Activated T-cell treated with anti-CD3 and anti-CD28 coated beads, Interleukin-2, amount 50 U/mL, for 1 hour (primary cell): ENCODE measurements at places on chromosomes 12 and 14.

- peak; percentile 70 for DNase-seq
These were observed 5.8 kb upstream of the SLC48A1 start for GRCh38 chr12:47767216-47767724.

DNA sequence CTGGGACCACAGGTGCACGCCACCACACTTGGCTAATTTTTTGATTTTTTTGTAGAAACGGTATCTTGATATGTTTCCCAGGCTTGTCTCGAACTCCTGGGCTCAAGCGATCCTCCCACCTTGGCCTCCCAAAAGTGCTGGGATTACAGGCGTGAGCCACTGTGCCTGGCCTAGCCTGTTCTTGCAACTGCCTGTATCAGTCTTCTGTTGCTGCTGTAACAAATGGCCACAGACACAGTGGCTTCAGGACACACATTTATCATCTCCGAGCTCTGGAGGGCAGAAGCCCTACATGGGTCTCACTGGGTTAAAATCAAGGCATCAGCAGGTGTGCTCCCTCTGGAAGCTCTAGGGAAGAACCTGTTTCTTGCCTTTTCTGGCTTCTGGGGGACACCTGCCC is 79.9 kb upstream of the NCOR2 start:
- no peak for DNase-seq

DNA sequence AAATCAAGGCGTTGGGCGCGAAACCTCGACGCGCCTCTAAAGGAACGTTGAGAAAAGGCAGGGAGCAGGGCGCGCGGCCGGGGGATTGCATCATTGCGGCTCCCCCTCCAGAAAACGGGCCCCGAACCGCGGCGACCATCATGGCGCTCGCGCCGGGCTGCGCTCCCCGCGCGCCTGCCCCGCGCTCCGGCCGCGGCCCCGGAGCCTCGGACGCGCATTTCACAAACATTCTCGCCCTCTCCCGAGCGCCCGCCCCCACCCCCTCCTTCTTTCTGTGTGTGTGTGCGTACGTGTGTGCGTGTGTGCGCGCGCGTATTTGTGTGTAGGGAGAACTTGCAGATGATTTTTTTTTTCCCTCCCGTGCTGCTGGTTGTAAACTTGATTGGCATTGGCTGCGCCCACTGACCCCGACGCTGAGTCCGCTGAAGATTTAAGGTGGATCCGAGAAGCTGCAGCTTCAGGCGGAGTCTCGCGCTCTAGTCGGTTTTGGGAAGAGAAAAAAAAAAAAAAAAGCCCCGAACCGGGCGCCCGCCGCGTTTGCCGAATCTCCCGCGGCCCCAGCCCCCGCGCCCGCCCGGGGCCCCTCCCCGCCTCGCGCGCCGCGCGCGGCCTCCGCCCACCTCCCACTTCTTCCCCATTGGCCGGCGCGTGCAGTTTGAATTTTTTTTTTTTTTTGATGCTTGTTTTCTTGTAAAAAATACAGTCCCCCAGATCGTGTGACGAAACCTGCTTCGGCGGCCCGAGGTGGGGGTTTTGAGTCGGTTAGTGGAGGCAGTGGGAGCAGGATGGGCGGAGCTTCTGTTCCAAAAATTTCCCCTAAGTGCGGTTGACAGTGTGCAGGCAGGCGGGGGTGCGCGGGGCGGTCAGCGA is 8.2 kb downstream of the CDKN1B start:
- peak; percentile 87 for DNase-seq

DNA sequence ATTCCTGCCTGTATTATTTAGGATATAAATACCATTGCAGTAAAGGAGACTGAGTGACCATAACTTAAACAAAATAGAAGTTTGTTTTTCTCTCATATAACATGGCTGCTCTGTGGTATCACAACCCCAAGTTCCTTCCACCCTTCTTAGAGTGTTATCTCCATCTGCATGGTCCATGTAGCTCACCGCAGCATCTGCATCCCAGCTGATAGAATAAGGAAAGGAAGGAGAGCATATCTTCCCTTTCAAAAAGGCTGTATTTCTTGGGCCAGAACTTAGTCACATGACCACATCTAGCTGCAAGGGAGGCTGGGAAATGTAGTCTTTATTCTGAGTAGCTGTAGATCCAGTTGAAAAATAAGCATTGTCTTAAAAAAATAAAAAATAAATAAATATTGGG is 184.8 kb upstream of the NUDT4 start:
- no peak for DNase-seq

- no peak for DNase-seq
These were observed 21.5 kb downstream of the SUDS3 start for GRCh38 chr12:118397708-118398440.

DNA sequence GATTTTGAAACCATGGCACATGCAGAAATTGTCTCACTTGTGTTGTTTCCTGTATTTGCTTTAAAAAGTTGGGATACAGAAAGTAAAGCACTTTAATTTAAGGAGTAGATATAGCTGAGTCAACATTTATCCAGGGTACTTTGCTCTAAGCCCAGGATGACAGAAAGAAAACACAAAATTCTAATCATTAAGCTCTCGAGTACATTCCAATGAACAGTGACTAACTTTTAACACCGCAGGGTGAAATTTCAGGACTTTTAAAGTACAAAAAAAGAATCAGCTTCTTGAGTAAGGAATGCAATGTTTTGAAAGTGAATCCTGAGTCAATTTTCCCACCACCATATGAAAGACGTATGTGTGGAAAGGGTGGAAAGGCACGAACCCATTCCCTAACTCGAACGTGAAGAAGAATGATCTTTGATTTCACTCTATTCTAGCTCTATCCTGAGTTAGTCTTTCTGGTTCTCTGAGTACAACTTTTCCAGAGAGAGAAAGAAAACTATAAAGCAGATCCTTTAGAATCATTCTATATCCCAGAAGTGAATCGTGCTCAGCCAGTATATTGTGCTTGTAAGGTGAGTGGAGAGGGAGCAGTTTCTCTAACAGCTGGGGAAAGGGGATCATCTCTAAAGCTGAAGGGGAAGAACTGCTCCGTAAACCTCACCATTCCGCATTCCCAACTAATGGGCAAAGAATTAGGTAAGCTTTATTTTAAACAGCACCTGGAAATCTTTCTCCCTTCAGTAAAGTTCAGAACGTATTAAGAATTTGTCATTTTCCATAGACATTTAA is 779.0 kb upstream of the FLRT2 start:
- DNase-seq = no peak

DNA sequence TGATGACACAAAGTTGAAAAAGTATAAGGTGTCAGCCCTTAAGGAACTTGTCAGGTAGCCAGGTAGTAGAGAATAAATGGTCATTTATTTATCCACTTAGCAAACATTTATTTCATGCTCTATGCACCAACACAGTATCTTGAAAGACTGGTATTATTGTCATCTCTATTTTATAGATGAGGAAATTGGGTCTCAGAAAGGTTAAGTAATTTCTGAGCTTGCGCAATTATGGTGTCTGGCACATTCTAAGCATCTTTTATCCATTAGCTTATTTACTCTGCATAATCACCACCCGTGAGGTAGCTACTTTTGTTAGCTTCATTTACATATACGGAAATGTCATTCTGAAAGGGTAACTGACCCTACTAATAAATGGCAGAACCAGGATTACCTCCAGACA is 2.5 kb upstream of the UTP20 start:
- no peak for DNase-seq

DNA sequence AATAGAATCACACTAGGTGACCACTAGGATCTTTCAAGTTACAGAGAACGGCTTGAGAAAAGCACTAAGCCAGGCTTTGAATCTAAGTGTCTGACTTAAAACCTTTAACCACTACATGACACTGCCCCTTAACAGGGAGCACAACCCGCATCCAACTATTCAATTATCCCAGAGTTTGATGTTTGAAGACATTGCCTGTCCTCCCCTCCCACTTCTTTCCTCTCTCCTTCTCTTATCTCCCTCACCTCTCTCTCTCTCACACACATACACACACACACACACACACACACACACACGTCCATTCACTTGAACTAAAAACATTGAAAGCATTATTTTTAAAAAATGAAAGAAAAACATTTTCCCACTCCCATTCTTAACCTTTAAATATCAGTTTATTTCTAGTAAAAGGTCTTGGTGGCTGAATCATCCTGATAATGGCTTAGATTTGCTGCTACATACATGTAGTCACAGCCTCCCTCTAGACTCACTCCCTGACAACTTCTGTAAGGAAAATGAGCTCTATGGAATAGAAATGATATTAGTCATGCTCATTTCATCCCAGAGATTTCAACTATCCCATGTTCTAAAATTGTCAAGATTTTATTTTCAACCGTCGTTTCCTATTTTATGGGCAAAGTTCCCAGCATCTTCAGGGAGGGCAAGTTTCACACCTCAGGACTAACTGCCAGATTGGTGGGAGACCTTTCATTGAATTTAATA is 53.5 kb upstream of the RAP1B start:
- no peak for DNase-seq

GRCh38 chr12:80512781-80513180 is 68.7 kb downstream of the PTPRQ start:
- DNase-seq = no peak

GRCh38 chr12:45669792-45670191 is 59.7 kb upstream of the ARID2 start:
- no peak for DNase-seq

- no peak for DNase-seq
These were observed 2.8 kb upstream of the TSPAN8 start for GRCh38 chr12:71160585-71160984.

GRCh38 chr14:67574156-67574555 is 25.9 kb downstream of the PIGH start:
- no peak for DNase-seq

DNA sequence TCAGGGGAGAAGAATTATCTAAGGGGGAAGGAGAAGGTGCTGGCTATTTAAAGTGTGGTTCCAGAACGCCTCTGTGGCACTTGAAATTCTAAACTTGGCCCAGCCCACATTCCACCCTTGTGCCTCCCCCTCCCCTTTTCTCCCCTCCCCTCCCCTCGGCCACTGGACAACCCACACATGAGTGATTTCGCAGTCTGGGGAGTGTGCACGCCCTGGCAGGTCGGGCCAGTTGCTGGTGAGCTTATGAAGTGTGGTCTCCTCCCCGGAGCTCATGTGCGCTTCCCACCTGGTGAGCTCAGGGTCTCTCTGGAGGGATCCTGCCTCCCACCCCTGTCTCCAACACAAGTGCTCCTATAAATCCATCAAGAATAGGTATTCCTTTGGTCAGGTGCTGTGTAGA is at the start of gene SLC6A13:
Gene SLC6A13, minus strand, starts transcription at position 20 of the 400 bp plus-strand sequence. CDS start 2,784 bp downstream, outside the sequence.
- no peak for DNase-seq

- no peak for DNase-seq
These were observed 199.0 kb downstream of the LRFN5 start for GRCh38 chr14:41805633-41806032.

- DNase-seq = no peak
These were observed 36.2 kb downstream of the VDR start for GRCh38 chr12:47868552-47869031.

DNA sequence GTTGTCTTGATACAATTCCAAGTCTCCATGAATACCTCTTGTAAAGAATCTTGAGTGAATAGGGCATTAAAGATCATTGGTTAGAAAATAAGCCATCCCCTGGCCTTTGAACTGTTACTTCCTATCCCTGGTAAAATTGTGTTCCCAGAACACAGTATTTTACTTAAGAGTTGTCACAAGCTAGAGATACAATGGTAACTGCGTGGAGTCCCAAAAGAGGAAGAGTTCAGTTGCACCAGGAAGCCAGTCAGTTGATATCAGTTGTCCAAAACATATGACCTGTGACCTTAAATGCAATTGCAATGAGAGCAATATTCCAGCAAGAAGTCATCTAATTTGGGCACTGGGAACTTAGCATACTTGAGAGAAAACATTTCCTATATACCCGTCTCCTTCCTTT is 117.3 kb downstream of the NEDD1 start:
- DNase-seq = no peak

DNA sequence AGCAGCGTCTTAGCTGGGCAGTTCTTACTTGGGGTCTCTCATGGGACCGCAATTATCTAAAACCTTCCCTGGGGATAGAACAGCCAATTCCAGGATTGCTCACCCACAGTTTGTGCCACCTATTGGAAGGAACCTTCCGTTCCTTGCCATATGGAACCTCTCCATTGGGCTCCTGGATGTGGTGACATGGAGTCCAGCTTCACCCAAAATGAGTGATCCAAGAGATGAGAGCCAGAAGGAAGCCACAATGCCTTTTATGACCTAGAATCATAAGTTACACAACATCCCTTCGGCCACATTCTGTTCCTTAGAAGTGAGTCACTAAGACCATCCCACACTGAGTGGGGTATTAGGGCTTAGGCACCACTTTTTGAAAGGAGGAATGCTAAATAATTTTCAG is 164.4 kb downstream of the FBXL14 start:
- DNase-seq = no peak

- DNase-seq = no peak
These were observed 52.4 kb downstream of the CCDC91 start for GRCh38 chr12:28242496-28243309.

GRCh38 chr12:131375972-131376345 is 334.9 kb upstream of the SFSWAP start:
- DNase-seq = no peak

GRCh38 chr12:67649570-67650387 is 1.2 kb downstream of the DYRK2 start:
- peak; percentile 66 for DNase-seq

- DNase-seq = no peak
These were observed 52.5 kb upstream of the RESF1 start for GRCh38 chr12:31906557-31907301.

DNA sequence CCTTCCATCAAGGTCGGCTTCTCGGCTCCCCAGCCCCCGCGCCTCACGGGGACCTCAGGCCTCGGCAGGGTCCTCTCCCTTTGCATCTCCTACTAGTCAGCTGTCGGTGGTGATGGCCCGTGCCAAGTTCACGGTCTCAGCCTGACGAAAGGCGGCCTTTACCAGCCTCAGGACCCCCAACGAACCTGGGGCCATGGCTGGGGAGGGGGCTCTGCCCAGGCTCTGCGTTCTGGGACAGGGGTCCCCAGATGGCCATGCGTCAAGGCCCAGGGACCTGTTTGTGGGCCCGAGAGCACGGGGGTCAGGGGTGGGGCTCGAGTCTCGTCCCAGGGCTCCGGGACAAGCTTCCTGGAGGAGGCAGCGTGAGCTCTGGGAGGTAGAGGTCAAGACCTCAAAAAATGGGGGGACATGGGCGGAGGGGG is 32.8 kb upstream of the DEGS2 start:
- DNase-seq = peak; percentile 23

- no peak for DNase-seq
These were observed 139.8 kb downstream of the NEDD1 start for GRCh38 chr12:97046901-97047300.
